ENCODE measurements at places on chromosomes 13 and 19.

GRCh38 chr19:6460099-6460884, 700 bp upstream of the SLC25A23 start:
- peak; percentile 94 for DNase-seq

GRCh38 chr19:44947041-44947581, 1.3 kb downstream of the APOC2 start:
- DNase-seq: no peak

GRCh38 chr13:28490061-28490460, 4.9 kb downstream of the FLT1 start:
- DNase-seq: no peak

GRCh38 chr19:1744133-1744665, 9.1 kb upstream of the ONECUT3 start:
- no peak for DNase-seq

GRCh38 chr19:34148658-34149185, 23.6 kb upstream of the LSM14A start:
- no peak for DNase-seq

GRCh38 chr19:51994048-51994644, 7.5 kb upstream of the ZNF350 start:
- no peak for DNase-seq

DNA sequence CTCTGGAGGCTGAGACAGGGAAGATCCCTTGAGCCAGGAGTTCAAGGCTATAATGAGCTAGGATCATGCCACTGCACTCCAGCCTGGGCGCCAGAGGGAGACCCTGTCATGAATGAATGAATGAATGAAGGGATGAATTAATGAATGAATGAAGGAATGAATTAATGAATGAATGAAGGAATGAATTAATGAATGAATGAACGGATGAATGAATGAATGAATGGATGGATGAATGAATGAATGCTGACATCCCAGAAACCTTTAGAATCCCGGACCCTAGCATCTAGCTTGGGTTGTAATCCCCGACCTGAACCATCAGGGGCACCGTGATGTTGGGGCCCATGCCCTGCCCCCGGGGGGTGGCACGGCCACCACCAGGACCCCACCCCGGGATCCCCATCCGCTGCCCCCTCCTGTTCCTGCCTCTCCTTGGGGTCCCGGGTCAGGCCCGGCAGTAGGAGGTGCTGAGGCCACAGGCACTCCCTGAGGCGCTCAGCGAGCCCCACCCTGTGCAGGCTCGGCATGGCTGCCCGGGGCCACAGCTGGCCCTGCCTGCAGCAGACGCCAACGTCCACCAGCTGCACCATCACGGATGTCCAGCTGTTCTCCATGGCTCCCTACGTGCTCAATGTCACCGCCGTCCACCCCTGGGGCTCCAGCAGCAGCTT, 3.4 kb downstream of the EBI3 start:
- no peak for DNase-seq

DNA sequence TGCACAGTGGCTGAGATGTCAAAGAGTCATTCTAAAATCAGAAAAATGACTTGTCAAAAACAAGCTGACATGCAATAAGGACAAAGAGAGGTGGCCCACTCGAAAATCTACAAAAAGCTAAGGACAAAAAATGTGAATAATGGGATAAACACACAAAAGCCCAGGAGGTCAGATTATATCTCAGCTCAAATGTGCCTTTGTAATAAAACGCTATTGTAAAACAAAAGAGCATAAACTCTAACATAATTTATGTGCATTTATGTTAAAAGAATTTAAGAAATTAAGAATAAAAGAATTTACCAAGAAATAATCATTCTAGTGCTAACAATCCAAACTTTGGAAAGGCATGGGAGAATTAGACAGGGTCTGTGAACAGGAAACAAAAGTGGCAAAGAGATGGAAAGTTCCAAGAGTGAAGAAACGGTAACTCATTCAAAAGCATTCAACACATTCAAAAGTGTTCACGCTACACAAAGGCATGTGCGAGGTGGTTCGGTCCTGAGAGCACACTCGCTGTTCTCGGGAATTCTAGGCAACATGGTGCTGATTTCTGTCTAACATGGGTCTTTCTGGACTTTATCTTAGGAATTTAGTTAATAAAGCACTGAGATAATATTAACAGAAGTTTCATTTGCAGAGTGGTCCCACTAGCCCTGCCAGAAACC, 197.7 kb downstream of the KATNAL1 start:
- no peak for DNase-seq

DNA sequence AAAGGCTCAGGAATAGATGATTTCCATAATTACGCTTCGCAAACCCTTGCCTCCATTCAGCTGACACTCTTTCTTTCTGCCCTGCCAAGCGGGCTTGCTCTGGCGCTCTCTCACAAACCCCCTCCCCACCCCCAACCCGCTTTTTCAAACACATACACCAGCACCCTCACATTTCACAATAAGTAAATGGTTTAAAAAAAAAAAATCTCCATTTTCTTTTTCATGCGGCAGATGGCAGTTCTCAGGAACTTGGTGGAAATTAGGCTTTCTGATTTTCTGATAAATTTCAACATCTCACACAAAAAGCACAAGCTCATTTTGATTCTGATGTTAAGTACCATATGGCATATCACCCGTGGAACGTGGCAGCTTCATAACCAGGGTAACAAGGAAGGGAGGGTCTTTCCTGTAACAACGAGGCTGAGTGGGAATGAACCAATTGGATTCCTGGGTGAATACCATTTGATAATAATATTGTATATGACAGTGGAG, 43.8 kb downstream of the C13orf42 start:
- no peak for DNase-seq

GRCh38 chr13:23322353-23323336, 110.9 kb downstream of the SACS start:
- no peak for DNase-seq

GRCh38 chr19:52603558-52604207, 33.6 kb downstream of the ZNF701 start:
- no peak for DNase-seq

DNA sequence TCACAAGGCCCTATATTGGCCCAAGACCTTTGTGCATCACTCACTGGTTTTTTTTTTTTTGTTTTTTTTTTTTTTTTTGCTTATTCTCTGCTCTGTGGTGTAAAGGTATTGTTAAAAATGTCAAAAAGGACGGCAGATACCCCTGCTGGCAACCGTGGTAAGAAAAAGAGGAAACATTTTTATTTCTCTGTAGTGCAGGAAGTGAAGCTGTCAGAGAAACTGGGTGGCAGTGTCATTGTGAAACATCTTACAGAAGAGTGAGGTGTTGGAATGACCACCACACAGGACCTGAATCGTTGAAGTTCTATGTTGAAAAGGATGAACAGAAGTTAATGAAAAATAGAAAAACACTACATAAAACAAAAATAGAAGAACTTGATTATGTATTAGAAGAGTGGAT, 346.4 kb downstream of the FGF9 start:
- DNase-seq: no peak

DNA sequence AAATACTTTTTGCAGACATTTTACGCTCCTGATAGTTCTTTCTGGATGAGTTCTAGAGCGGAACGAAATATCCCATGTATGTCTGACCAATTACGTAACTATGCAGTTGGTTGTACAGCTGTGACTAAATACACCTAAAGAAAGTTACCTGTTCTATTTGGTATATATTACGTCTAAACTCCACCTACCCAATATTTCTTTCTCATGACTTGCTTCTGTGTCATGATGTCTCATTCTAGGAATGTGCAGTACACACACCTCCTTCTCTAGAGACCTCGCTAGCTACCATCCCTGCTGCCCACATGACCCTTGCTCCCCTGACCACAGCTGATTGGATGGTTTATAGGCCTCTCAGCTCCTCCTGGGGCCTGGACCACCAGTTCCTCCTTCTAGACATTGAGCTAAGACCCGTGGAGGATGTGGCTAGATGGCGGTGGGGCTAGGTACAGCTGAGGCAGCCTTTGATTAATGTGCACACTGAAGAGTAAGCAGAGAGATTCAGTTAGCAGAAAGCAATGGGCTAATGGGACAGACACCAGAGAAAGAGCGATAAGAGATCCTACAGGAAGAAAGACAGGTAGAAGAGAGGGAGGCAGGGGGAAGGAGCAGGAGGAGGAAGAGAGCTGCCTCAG, 422.1 kb downstream of the COG6 start:
- no peak for DNase-seq

DNA sequence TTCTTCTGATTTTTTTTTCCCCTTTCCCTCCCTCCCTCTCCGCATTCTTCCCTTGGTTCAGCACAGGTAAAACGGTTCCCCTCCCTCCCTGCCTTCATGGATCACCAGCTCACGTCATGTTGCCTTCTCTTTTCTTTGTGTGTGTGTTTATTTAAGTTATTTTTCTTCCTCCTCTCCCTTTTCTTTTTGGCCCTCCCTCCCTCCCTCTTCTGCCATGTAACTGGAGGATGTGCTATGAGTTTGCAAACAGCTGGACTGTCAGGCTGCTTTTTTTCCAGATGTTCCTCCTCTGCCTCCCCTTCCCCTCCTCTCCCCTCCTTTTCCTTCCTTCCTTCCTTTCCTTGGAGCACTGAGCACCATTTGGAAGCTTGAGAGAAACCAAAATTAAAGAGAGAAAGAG, 2.0 kb downstream of the LENG9 start:
- DNase-seq: no peak

- no peak for DNase-seq
Measured at GRCh38 chr19:5196832-5197231, 143.8 kb downstream of the PTPRS start.

DNA sequence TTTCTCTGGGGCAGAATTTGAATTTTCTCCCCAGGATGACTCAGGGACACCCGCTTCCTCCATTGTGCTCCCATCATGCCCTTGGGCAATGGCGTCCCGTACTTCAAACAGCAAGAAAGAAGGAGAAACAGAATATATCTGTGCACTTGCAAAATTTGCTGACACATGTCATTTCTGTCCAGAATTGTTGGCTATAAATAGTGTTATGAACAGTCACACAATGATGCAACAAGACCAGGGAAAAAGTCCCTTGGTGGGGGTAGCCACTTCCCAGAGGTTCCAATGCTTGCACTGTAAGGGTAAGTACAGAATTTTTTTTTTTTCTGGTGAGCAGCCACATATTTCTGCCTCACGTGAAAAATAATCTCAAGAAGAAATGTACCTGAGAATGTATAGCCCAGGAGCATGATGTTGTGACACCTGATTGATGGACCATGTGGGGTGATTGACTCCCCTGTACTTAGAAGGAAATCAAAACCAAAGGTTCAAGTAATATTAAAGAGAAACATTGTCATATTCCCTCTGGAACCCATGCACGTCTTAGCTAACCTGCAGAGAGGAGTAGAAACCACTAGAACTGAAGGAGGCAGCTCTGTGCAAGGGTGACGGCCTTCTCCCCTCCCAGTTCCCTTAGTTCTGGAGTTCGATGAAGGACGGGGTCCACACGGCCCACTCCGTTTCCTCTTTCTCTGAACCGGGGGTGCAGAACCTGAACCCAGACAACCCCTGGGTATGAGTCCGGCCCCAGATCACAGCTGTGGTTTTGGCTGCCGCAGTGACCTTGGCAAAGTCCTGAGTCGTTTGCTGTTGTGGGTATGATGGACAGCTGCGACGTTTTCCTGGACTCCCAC, 9.3 kb upstream of the LAIR1 start:
- peak; percentile 75 for DNase-seq

- DNase-seq: no peak
Measured at GRCh38 chr13:97945792-97946419, 7.6 kb upstream of the IPO5 start.

GRCh38 chr13:39144391-39144790, 106.1 kb downstream of the NHLRC3 start:
- no peak for DNase-seq

GRCh38 chr13:84038001-84038400, 155.7 kb upstream of the SLITRK1 start:
- no peak for DNase-seq

GRCh38 chr19:34990578-34991192, 9.4 kb upstream of the GRAMD1A start:
- DNase-seq: no peak

DNA sequence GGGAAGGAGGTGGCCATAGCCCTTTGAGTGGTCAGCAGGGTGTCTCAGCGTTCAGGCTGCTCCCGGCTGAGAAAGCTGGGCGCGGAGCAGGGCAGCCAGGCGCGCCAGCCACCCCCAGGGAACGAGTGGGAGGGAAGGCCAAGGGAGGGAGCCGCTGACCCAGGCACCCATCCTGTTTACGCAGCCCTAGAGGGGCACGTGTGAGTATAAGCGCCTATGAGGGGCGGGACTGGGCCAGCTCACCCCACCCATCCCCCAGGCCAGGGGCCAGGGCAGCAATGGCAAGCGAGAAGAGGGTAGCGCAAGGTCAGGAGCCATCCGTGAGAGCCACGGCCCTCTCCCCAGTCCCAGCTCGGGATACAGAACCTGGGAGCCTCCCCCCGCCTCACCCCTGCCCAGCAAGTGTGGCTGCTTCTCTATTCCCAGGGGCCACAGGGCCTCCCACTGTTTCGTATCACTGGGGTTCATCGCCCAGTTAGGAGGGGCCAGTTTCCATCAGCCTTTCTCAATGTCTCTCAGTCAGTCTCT, 897 bp upstream of the DMKN start:
- no peak for DNase-seq
